ENCODE measurements at places on chromosomes 7 and 10.

DNA sequence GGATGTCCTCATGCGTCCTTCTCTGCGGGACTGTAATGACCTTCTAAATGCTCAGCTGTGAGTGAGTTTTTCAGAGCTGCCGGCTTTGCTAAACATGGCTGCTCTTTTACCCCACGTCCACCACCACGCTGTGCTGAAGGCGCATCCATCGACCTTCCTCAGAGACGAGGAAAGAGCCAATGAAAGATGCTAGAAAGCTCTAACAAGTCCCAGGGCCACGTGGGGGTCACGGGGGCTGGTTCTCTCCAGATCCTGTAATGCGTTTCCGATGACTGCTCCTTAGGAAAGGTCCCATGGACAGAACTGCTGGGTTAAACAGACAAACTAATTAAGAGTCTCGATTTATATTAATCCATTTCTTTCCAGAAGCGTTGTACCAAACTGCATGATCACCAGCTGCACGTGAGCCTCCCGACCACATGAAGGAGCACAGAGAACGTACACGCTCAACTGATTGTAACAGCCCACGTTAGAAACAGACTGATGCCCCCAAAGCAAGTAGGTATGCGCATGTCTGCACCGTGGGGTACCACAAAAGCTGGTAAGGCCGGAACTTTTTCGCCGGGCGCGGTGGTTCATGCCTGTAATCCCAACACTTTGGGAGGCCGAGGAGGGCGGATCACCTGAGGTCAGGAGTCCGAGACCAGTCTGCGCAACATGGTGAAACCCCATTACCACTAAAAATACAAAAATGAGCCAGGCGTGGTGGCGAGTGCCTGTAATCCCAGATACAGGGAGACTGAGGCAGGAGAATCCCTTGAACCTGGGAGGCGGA is 109.6 kb downstream of the TCERG1L start:
- no peak for DNase-seq

GRCh38 chr7:129191272-129191671 is 2.8 kb downstream of the SMO start:
- DNase-seq, result no peak

GRCh38 chr10:81068460-81068859 is 530.8 kb downstream of the SH2D4B start:
- no peak for DNase-seq

- no peak for DNase-seq
Observed at GRCh38 chr7:94595717-94596116, 60.2 kb downstream of the SGCE start.

GRCh38 chr7:26549281-26549944 is 257.8 kb downstream of the SNX10 start:
- no peak for DNase-seq

GRCh38 chr7:12369756-12370155 is 33.9 kb downstream of the VWDE start:
- no peak for DNase-seq

GRCh38 chr10:11245510-11245909 is 227.8 kb downstream of the CELF2 start:
- DNase-seq, result no peak

GRCh38 chr7:40205992-40206391 is 71.2 kb downstream of the SUGCT start:
- DNase-seq, result no peak

- DNase-seq, result no peak
Observed at GRCh38 chr10:23373156-23373555, 28.6 kb upstream of the C10orf67 start.

- no peak for DNase-seq
Observed at GRCh38 chr10:17883621-17884020, 68.1 kb upstream of the SLC39A12 start.

DNA sequence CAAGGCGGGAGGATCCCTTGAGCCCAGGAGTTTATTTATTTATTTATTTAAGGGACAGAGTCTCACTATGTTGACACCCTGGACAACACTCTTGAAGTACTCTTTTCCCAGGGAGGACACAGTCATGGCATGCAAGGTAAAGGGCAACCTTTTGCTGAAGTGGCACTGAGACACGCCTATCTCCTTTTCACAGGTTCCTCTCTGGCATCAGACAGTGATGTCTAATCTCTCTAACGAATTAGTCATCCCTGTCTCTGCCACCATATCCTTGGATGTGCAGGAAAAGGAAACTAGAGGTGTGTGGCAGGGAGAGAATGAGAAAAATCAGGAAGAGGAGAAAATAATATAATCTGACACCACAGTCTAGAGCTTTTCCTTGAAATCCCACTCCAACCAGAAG is 19.5 kb downstream of the CPVL start:
- DNase-seq, result no peak

DNA sequence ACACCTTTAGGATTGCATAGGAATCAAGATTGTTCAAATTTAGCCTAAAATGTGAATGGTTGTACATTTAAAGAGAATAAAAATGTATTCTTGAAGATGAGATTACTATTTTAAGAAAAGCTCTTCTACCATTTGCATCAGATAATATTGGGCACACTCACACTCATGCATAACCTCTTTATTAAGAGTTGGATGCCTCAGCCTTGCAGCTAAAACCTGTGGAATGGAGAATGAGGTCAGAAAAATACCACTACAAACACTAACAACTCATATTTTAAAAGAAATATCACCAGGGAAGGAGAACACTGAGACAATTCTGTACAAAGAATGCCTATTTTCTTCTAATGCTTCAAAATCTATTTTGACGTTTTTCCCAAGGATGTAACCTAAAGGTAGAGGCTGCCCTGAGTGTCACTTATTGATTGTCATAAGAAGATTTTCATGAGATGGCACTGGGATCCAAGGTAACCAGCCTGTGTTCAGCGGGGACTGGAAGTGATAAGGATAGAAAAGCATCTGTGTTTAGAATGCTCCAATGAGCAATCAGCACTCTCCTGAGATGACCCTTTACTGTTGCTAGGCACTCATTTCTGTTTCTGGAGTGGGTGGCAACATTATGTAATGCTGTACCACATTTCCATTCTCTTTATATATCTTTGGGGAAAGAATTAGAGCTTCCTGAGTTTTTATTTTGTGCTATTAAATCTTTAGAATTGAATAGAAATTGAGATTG is 26.6 kb downstream of the REEP3 start:
- DNase-seq, result no peak

DNA sequence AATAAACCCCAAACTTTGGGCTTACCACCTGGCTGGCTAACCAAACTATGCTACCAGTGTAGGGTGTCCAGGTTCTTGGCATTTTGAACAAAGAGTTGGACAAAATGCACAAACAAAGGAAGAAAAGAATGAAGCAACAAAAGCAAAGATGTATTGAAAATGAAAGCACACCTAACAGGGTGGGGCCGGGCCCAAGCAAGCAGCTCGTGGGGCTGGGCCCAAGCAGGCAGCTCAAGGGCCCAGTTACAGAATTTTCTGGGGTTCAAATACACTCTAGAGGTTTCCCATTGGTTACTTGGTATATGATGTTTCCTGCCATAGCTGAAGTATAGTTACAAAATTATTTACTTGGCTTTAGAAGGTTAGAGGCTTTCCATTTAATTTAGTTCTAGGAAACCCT is 15.7 kb downstream of the ACADSB start:
- DNase-seq, result no peak

DNA sequence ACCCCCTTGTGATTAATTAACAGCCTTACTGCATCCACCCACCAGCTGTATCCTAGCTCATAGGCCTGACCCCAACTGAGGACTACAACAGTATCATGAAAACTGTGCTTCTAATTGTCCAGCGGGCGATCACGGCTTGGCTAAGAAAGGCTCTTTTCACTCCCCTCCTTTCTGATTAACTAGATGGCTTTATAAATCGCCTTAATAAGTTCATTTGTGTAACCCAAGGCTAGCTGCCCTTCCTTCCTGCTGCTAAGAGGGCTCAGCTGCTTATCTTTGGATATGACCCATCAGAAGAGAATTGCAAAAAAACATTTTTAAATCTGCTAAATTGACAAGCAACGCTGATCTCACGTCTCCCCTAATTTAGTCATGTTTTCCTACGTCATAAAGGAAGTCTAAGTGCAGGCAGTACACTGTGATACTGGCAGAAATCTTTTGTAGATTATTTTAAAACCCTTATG is 163.0 kb upstream of the LAMB4 start:
- DNase-seq, result no peak

GRCh38 chr10:34003561-34003960 is 669.1 kb upstream of the NRP1 start:
- no peak for DNase-seq

DNA sequence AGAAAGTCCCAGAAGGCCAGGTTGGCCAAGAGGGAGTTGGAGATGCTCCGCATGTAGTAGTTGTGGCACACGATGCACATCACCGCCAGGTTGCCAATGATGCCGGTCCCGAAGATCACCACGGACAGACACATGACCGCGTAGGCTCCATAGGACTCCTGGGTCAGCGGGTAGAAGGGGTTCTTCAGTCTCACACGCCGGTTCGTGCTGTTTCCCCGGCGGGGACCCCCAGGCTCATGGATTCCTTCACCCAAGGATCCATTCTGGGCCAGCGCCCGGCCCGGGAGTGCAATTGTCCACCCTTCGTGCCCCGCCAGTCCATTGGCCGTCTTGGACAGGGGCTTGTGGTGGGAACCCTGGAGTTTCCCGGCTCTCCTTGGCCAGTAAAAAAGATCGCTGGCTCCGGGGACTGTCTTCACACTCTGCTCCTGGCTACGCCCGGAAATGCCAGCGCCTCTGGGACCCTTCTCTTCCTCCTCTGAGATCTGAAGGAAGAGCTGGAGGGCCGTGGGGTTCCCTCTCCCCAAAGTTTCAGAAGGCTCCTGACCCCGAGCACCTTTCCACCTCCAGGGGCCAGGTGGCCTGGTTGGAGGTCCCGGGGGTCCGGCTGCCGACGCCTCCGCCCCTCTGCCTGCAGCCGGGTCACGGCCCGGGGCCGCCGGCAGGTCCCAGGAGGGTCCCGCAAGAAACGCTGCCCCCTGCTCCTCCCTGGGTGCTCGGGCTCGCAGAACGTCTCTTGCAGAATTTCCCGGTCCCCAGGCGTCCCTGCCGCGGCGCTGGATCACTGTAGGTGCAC is 1.3 kb downstream of the GPR37 start:
- DNase-seq, result no peak

- no peak for DNase-seq
Observed at GRCh38 chr10:14063531-14064285, 267.0 kb downstream of the FRMD4A start.

- no peak for DNase-seq
Observed at GRCh38 chr10:50334273-50334672, 83.0 kb upstream of the ASAH2 start.

DNA sequence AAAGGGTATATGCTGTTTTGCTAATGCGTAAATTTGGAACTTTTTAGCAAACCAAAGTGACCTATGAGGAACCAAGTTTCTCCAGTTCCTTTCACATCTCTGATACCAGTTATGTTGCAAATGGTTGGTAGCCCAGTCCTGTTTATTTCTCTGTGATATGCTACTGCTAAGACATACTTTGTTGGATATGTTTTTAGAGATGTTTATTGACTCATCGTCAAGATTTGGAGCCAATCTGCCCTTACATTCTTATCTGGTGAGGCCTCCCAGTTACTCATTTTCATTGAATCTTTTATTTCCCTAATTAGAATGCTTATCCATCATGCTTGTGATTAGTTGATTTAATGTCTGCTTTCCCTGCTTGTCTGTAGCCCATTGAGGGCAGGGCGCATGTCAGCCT is 58.9 kb downstream of the LRGUK start:
- no peak for DNase-seq

DNA sequence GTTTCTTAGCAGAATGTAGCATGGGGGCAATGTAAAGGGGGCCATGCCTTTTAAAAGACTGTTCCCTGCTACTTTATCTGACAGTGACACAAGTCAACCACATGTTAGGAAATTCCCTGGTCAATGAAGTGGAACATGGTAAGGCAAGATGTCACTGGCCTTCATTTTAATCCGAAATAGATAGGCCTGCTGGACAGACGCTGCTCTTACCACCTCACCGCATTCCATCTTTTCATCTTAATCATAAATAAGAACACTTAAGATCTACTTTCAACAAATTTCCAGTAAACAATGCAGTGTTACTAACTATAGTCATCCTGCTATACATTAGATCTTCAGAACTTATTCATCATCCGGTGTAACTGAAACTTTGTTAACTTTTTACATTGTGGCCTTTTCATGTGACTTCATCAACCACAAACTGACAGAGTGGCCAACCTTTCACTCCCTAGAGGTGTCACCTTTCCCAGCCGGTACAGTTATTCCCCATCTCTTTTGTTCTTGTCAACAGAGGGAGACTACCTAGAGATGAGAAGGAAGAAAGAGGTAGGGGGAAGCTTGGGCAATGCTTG is 15.6 kb downstream of the ASB4 start:
- no peak for DNase-seq

- DNase-seq, result no peak
Observed at GRCh38 chr7:80588591-80588990, 49.9 kb upstream of the CD36 start.
